Hippocampal formation (tissue), 2 donors: ENCODE measurements at places on chromosomes 5 and 9.

DNA sequence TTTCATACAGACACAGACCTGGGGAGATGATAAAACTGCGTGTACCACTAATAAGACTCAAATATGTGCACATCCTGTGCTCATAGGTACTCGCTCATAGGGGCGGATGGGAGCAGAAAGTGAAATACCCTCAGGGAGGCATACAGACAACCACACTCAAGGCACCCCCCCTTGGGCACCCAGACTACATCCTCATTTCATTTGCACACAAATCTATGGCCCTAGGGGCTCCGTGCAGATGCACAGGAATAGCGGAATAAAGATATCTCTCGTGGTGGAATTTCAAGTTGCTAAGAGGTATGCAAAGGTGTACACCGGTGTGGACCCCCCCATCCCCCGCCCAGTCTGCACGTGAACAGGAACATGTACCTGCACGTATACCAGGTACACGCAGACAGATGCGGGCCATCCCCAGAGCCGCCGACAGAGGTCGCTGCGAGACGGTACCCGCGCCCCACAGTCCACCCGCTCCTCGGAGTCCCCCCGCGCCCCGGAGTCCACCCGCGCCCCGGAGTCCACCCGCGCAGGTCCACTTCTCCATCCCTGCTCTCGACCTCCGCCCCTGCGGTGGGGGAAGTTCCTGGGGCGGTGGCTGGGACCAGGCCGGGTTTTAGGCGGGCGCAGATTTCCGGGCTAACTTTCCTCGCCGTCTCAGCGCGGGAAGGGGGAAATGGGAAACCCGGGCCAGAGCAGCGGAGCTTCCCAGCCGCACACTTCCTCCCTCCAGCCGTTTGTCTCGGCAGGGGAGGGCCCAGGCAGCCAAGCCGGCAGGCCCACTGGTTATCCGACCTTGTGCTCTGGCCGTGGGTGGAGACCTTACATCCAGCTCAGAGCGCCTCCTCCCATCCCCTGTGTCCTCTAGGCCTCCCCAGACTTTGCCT, 1.0 kb upstream of the IL12B start:
- no peak for DNase-seq

- DNase-seq: no peak
Measured at GRCh38 chr9:109967651-109968642, 187.9 kb downstream of the PALM2AKAP2 start.

DNA sequence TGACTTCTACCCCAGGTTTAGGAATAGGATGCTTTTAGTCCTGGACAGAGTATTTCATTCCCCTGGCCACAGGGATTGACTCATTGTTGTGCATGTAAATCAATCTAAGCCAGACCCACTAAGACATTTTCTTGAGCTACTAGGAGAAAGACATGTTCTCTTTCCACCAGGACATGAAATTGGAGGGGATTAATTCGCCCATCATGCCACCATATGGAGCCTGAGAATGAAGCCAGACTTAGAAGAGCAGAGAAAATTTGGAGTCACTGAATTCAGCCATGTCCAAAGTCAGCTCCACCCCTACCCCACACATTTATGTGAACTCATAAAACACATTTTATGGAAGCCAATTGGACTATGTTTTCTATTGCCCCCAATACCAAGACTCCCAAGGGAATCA, 322.5 kb downstream of the NFIB start:
- no peak for DNase-seq

- DNase-seq: no peak
Measured at GRCh38 chr9:135402739-135403695, 76.6 kb upstream of the PPP1R26 start.

- no peak for DNase-seq
Measured at GRCh38 chr9:125902831-125903512, 155.8 kb downstream of the PBX3 start.

DNA sequence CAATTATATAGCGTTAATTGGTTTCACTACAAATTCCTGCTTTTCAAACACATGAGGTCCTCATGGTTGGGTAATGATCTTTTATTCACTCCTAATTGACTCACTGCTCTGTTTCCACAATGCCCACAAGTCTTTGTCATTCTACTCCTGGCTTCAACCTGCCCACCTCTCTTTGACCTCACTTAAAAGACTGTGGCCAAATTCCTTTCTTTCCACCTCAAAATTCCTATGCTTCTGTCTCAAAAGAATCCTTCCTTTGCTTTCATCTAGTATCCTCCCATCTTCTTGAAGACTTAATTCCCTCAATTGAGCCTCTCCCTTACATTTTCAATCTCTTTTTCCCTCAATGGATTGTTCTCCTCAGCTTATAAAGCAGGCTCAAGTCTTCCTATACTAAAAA, 4.9 kb downstream of the APBA1 start:
- no peak for DNase-seq

DNA sequence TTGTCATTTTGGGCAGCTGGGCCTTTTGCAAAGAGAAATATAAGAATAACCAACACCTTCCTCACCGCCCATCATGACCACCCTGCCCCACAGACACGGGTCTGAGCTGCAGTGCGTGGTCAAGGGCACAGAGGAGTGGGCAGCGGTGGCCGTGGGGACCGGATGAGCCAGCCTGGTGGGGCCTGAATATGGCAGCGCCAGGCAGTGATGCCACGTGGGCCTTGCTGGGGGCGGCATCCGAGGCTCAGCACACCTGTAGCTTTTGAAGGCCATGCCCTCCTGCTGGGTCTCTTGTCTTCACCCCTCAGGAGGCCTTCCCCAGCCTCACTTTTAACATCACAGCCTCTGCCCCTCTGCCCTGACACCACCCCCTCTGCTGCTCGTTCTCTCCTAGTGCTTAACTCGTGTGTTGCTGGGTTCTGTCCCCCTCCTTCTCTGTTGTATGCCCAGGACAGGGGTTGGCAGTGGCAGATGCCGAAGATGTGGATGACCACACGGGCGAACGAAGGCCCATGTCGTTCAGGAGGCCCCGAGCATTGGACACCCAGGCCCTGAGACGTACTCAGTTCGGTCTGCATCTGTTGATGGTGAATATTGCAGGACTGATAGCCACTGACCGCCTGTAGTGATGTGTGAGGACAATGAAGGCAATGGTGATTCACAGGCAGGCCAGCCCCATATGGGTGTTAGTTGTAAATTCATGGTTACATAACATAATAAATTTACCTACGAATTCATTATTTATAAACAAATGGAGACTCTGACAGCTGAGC, 46.0 kb downstream of the AHRR start:
- DNase-seq: no peak
